ENCODE measurements at places on chromosomes 3 and 15.
A peak's percentile ranks its signal among the peaks of the same experiment; 100 is the strongest.

- DNase-seq, result no peak
Observed at GRCh38 chr3:181691901-181692300, 19.8 kb upstream of the SOX2 start.

DNA sequence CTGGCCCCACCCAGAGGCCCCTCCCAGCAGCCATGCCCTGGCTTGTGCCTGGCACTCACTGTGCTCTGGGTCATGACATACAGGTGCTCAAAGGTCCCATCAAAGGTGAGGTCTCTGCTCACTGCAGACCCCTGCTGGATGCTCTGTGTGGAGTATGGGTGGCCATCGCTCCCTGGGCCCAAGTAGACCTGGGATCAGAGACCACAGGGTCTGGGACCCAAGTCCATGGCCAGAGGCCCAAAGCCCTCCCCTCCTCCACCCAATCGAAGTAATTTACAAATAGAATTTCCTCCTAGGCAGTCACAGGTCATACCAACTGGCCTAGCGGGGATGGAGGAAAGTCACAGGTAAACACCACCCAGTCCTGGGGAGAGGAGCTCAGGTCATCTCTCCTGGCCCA is 7.6 kb downstream of the PLXNB1 start:
- no peak for DNase-seq

DNA sequence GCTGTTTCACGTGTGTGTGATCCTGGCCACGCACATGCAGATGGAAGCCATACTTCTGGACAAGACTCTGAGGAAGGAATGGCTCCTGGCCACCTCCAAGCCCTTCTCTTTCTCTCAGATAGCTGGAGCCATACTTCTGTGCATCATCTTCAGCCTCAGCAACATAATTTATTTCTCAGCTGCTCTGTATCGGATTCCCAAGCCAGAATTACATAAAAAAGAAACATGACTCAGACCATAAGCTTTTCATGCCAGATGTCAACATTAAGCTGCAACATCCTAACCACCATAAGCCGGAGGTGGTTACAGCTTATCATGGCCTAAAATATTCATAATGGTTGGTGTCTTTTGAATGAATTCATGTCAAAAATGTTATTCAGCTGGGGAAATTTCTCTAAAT is 10.6 kb upstream of the KIF23 start:
- no peak for DNase-seq

DNA sequence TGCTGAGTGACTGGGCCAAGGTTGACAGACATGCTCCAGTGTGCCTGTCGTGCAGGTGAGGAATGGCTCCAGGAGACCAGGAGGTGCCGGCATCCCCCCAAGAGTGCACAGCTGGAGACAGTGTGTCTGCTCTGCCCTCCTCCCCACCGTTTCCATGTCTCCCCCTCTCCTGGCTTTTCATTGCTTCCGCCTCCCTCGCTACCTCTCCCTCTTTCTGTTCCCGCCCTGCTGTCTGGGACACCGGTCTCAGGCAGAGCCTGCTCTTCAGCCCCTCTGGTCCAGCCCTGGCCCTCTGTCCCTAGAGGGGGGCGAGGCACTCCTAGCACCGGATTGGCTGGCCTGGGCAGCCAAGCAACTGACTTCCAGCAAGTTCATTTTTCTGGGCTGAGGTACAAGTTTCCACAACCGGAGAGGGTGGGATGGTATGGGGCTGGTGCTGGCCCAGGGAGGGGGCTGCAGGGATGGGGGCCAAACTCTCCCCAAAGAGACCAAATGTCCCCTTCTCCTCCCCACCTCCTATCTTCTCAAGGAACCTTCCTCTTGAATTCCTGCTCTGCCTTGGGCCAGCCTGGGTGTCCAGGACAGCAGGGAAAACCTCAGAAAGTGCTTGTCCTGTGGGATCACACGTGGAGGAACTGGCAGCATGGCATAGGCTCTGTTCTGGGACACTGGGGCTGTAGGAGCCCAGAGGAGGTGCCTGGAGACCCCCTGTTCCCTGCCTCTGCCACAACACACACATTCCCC is 32.6 kb downstream of the PRKCD start:
- DNase-seq, result no peak

- DNase-seq, result peak; percentile 9
Observed at GRCh38 chr3:129398803-129399144, 29.7 kb downstream of the EFCAB12 start.

DNA sequence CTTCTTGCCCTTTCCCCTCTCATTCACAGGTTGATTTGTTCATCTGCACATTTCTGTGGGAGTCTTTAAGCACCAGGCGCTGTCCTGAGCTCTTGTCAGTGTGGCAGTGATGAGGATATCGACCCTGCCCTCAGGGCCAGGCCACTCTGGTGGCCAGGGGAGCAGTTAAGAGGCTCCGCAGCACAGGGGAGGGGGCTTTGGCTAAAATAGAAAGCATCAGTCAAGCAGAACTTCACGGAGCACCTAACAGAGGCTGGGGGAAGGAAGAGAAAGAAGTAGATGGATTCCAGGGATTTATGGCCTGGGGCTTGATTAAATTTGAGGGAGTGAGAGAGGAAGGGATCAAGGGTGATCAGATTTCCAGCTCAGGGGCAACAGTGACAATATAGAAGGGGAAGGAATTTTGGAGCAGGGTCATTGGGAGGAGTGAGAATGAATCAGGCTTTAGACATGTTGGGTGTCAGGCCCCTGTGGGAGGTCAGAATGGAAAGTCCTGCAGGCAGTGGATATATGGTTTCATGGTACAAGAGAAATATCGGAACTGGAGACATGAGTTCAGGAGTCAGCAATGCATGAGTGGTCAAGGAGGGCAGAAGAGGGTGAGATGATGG is 73.0 kb upstream of the GLCE start:
- no peak for DNase-seq

DNA sequence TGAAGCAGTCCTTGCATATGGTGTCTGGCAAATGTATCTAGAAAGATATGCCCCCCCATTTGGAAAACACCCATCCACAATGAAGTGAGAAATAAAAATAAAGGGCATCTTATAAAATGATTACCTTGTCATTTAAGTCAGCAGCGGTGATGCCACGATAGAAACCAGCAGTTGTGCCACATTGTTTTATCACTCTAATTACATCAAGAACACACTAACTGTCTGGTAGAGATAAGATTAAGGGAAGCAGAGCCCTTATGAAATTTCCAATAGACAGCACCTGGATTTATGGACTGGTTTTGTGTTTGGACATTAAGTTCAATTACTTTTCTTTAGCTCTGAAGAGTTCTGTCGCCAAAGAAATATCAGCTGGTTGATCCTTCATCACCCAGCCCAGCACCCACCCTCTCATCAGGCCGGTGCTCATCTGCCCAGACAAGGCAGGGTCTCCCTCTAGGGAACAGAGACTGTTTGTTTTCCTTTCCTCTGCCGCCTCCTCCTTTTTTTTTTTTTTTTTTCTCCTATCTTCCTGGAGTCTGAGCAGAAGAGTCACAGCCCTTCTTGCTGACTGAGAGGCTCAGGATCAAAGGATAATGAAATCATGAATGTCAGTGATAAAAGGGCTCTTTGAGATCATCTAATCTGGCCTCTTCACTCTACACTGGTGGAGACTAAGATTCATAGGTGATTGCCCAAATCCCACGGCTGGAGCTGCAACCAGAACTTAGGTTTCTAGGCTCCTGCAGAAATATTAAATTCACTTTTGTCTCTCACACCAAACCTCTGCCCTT is 464.1 kb downstream of the NTRK3 start:
- DNase-seq, result no peak
